ENCODE measurements at places on chromosomes 1 and 21.

DNA sequence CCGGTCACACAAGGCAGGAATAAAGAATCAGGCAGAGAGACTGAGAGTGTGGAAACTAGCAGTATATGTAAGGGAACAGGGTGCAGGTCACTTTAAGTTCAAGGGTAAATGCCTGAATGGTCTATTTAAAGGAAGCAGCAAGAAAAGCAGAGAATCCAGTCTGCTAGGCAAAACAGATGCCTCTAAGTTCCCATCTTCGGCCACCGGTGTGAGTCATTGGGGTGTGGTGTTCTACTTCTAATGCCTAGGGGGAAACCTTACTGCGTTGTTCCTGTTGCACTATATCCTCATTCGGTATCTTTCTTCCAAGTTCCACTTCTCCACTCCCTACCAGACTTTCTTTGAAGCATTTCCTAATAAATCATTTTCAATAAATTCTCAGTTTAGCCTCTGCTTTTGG, 259.9 kb downstream of the HHIPL2 start:
- DNase-seq: no peak

GRCh38 chr1:158177700-158178450, 2.8 kb upstream of the CD1D start:
- no peak for DNase-seq

- DNase-seq: no peak
Measured at GRCh38 chr1:201313086-201313485, 29.8 kb downstream of the PKP1 start.

DNA sequence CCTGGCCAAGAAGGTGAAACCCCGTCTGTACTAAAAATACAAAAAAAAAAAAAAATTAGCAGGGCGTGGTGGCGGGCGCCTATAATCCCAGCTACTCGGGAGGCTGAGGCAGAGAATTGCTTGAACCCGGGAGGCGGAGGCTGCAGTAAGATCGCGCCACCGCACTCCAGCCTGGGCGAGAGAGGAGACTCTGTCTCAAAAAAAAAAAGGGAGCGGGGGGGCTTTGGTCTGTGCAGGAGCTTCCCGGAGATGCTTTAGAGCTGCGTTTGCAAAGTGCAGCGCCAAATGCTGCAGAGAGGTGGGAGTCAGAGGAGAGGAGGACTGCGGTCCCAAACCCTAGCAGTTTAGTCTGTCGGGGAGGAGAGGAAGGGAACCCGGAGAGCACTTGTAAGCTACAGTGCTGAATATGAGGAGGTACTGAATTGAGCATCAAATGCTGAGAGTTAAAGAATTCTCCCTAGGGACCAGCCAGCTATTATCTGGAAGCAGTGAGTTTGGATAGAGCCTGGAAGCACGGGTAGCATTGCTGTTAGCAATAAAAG, 569 bp downstream of the FALEC start:
- no peak for DNase-seq

DNA sequence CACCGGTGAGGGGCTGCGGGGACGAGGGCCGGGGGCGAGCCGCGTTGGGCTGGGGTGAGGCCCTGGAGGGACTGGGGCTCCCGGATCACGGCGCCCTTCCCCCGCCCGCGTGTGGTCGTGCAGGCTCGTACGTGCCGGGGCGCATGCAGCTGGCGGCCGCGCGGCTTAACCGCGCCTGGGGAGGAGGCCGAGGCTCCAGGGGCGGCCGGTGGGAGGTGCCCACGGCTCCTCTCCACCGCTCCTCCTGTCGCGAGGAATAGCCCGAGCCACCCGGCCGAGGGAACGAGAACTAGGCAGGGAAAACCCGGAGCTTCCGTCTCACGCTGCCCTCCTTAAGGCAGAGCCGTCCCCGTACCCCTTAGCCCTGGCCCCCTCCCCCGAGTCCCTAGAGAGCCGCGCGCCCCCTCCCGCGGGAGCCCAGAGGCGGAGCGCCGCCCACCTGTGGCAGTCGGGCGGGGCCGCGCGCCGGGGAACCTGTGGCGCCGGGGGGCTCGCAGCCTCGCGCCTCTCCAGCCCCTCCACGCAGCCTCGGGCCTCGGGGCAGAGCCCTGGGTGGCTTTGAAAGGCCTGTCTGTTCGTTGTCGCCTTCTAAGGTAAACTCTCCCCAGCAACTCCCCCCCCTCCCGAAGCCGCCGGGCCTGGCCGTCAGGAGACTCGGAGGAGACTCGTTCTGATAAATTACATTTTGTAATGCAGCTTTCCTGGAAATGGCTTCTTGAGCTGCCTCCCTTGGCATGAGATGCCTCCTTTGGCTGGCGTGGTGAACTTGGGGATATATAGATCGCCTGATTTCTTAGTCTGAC, 746 bp downstream of the AK4 start:
- peak; percentile 1 for DNase-seq
